ENCODE measurements at places on chromosomes 5 and 9. TPM values are rescaled to one million over a fixed set of nuclear protein-coding genes. Genes with fewer than 3 reads are reported as not detected.

- no peaks in the 10 kb centered on the region for H3K27me3 ChIP-seq
- no peak overlapping the region for H3K4me3 ChIP-seq
- H3K4me1 ChIP-seq, result peaks cover 3% of the 10 kb centered on the region
- H3K36me3 ChIP-seq, result no peaks in the 10 kb centered on the region
- no peak overlapping the region for H3K27ac ChIP-seq
Observed at GRCh38 chr5:54696931-54697330, 179.4 kb downstream of the SNX18 start.

- peaks cover 4% of the 10 kb centered on the region for H3K27me3 ChIP-seq
- no peaks in the 10 kb centered on the region for H3K36me3 ChIP-seq
- DNase-seq, result peak; percentile 92
- peak overlapping the region; percentile 85 for H3K4me3 ChIP-seq
- H3K4me1 ChIP-seq, result peaks cover 24% of the 10 kb centered on the region
- H3K27ac ChIP-seq, result peak overlapping the region; percentile 90
Observed at GRCh38 chr5:135034236-135034962, 371 bp upstream of the PITX1 start.

DNA sequence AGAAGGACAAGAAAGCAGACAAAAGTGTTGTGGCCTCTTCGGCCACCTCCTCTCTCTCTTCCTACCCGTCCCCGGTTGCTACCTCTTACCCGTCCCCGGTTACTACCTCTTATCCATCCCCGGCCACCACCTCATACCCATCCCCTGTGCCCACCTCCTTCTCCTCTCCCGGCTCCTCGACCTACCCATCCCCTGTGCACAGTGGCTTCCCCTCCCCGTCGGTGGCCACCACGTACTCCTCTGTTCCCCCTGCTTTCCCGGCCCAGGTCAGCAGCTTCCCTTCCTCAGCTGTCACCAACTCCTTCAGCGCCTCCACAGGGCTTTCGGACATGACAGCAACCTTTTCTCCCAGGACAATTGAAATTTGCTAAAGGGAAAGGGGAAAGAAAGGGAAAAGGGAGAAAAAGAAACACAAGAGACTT is 2.4 kb downstream of the EGR1 start:
- H3K4me3 ChIP-seq, result peak overlapping the region; percentile 93
- H3K36me3 ChIP-seq, result peaks cover 4% of the 10 kb centered on the region
- H3K27me3 ChIP-seq, result no peaks in the 10 kb centered on the region
- no peak for DNase-seq
- H3K4me1 ChIP-seq, result peaks cover 5% of the 10 kb centered on the region

DNA sequence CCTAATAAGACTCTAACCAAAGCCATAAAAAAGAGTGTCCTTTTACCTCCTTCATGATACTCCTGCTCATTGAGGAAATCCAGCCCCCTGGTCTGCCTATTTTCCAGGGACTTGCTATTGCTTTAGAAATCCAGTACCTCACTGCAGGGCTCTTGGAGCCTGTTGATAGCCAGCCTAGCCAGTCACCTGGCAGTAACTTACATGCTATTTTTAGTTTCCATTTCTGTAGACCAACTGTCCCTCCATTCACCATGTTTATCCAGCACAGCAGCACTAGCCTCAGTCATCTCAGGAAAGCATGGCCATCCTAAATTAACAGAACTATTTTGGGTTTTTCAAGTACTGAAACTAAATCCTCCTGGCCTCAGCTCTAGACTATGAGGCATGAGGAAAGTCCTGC is 91.5 kb upstream of the PHF24 start:
- H3K27ac ChIP-seq, result peak overlapping the region; percentile 16
- no peak overlapping the region for H3K4me3 ChIP-seq
- DNase-seq, result no peak
- H3K36me3 ChIP-seq, result no peaks in the 10 kb centered on the region

- no peak overlapping the region for H3K4me3 ChIP-seq
- no peaks in the 10 kb centered on the region for H3K36me3 ChIP-seq
- no peaks in the 10 kb centered on the region for H3K4me1 ChIP-seq
- H3K27ac ChIP-seq, result no peak overlapping the region
- no peaks in the 10 kb centered on the region for H3K27me3 ChIP-seq
Observed at GRCh38 chr9:6113819-6114218, 98.4 kb upstream of the RANBP6 start.

The CDX1 gene
- total RNA-seq, result not detected

The EPB41L4B gene
- total RNA-seq, result 1.6 TPM

The ADAMTS13 gene
- total RNA-seq, result 2.5 TPM

The ADGRD2 gene
- not detected for total RNA-seq

Measured in psoas muscle (tissue), 8 donors.